ENCODE measurements at places on chromosomes 1 and 21.

DNA sequence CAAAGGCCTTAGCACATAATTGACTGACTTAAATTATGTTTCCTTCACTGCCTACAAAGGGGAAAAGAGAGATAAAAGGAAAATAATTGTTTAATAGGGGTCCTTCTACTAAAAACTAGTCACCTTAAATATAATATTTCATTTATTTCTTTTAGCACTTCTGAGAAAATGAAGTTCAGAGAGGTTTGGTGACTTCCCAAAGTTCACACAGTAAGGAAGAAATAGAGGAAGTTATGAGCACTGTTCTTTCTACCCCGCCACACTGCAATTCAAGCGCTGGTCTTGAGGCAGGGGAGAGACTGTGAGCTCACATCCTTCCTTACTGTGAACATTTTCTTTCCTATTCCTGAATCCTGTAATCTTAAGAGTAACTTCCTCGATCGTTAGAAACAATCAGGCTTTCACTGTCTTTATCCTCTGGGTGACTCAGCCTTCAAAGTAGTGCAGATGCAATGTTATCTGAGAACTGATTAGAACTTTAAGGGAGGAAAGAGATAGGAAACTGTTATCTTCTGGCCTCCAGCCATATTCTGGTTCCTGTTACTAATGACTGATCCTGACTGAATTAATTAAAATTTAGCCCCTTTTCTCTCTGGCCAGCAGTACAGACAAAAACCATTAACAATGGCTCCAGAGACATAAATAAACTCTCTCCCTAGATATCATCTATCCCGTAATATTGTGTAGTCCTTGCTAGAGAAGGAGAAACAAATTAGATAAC is 6.8 kb downstream of the RGS5 start:
- no peaks in the 10 kb centered on the region for H3K4me1 ChIP-seq
- no peak for DNase-seq
- H3K4me3 ChIP-seq = no peak overlapping the region
- H3K27me3 ChIP-seq = no peaks in the 10 kb centered on the region
- H3K27ac ChIP-seq = no peak overlapping the region
- no peaks in the 10 kb centered on the region for H3K36me3 ChIP-seq

DNA sequence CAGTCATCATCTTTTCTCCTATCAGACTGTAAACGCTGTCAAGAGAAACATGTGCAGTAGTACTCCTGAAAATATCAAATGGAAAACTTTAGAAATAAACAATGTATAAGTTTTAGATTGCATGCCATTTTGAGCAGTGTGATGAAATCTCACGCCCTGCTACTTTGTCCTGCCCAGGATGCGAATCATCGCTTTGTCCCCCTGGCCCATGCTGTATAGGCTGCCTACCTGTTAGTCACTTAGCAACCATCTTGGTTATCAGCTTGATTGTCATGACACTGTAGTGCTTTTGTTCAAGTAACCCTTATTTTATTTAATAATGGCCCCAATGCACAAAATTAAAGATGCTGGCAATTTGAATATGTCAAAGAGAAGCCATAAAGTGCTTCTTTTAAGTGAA is 363.0 kb downstream of the ZP4 start:
- no peak overlapping the region for H3K4me3 ChIP-seq
- no peaks in the 10 kb centered on the region for H3K36me3 ChIP-seq
- no peaks in the 10 kb centered on the region for H3K27me3 ChIP-seq

DNA sequence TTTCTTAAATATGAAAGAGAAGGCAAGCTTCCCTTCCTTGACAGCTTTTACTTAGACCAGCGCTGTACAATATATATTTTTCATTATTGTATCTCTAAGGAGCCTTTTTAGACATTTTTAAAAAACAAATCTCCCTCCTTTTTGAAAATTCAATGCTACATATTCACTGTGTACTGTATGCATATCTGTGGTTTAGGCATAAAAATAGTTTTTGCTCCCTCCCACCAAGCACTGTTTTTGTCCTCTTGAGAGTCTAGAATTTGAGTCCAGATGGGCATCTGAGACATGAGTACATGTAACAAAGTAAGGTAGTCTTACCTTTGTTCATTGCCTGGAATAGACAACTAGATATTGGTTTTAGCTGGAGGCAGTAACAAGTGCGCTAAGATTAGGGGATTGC is 488.5 kb upstream of the RUNX1 start:
- no peaks in the 10 kb centered on the region for H3K4me1 ChIP-seq
- no peak overlapping the region for H3K27ac ChIP-seq
- no peak for DNase-seq
- H3K27me3 ChIP-seq = no peaks in the 10 kb centered on the region

- H3K36me3 ChIP-seq = no peaks in the 10 kb centered on the region
- no peak for DNase-seq
- no peaks in the 10 kb centered on the region for H3K27me3 ChIP-seq
- H3K4me1 ChIP-seq = no peaks in the 10 kb centered on the region
- no peak overlapping the region for H3K4me3 ChIP-seq
These were observed 23.1 kb upstream of the ERI3 start for GRCh38 chr1:44377925-44378784.

DNA sequence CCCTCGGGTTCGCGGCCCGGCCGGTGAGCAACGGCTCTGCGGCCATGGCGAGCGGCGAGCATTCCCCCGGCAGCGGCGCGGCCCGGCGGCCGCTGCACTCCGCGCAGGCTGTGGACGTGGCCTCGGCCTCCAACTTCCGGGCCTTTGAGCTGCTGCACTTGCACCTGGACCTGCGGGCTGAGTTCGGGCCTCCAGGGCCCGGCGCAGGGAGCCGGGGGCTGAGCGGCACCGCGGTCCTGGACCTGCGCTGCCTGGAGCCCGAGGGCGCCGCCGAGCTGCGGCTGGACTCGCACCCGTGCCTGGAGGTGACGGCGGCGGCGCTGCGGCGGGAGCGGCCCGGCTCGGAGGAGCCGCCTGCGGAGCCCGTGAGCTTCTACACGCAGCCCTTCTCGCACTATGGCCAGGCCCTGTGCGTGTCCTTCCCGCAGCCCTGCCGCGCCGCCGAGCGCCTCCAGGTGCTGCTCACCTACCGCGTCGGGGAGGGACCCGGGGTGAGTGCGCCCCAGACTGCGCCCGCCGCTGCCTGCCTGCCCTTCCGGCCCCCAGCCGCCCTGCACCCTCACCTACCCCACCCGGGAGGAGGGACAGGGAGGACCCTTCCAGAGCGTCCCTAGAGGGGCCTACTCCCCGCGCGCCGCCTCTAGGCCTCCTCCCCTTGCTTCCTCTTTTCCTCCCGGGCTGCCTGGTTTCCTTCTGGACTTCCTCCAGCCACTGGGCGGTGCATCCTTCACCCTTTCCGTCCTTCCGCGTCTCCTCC is at the start of gene RNPEP:
TSS of gene RNPEP (plus strand) at position 26 of the 757 bp plus-strand sequence. CDS start at position 45, 19 bp downstream.
- no peaks in the 10 kb centered on the region for H3K36me3 ChIP-seq
- peak within 1 kb of the TSS; percentile 93 for H3K27ac ChIP-seq
- no peaks in the 10 kb centered on the region for H3K27me3 ChIP-seq
- no peak for DNase-seq

DNA sequence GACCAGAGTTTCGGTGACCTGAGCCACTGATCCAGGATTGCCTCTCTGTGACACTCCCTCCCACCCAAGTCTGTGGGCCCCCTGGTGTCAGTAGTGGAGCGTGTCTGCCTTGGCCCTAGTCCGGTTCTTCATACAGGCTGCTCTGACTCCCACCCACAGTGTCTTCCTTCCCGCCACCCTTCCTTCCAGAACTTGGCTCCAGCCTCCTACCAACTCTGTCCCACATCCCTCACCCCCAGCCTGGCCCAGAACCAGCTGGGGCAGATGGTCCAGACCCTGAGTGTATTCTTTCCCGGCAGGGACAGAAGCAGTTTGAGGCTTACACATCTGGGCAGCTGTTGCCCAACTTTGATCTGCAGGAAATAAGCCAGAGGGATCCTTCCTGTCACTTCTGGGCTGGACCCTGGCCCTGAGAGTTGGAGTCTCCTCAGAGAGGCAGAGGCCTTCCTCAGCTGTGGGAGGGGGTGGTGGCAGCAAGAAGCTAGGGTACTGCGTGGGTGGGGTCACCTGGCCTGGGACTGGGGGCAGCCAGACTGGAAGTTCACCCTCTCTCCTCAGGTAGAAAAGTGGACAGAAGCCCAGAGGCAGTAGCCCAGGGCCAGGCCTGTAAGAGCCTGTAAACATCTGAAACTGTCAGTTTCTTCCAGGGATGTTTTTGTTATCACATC is 43.1 kb upstream of the EPS8L3 start:
- H3K27ac ChIP-seq = peak overlapping the region; percentile 10
- no peaks in the 10 kb centered on the region for H3K27me3 ChIP-seq
- no peak overlapping the region for H3K4me3 ChIP-seq
- H3K4me1 ChIP-seq = peaks cover 16% of the 10 kb centered on the region

- H3K4me1 ChIP-seq = no peaks in the 10 kb centered on the region
- DNase-seq = no peak
- H3K36me3 ChIP-seq = no peaks in the 10 kb centered on the region
- no peak overlapping the region for H3K27ac ChIP-seq
These were observed 161.6 kb upstream of the RAB4A start for GRCh38 chr1:229109320-229109761.

DNA sequence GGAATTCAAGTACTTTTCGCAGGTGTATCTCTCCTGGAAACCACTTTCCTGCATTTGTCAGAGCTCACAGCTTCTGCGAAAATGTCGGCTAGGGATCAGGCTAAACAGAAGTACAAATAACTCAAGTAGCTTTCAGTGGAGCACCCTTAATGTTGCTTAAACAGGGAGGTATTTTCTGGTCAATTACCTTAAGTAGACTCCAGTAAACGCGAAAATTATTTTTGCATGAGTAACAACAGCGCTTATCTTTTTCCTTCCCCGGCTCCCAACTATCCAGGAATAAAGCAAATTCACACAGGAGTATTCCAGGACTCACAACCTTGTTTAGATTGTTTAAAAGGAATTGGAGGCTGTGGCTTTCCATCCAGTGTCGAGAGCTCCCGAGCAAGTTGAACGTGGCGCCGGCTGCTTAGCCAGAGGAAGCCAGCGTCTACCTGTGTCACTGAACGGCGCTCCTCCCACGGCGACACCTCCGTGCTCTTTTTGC is 7.3 kb upstream of the SIM2 start:
- H3K27me3 ChIP-seq = peaks cover 50% of the 10 kb centered on the region
- no peak for DNase-seq
- peaks cover 15% of the 10 kb centered on the region for H3K4me1 ChIP-seq

GRCh38 chr1:184739796-184740195 is 14.9 kb downstream of the EDEM3 start:
- no peak overlapping the region for H3K27ac ChIP-seq
- no peak for DNase-seq
- H3K27me3 ChIP-seq = no peaks in the 10 kb centered on the region
- H3K4me3 ChIP-seq = no peak overlapping the region
- H3K4me1 ChIP-seq = no peaks in the 10 kb centered on the region
- no peaks in the 10 kb centered on the region for H3K36me3 ChIP-seq

DNA sequence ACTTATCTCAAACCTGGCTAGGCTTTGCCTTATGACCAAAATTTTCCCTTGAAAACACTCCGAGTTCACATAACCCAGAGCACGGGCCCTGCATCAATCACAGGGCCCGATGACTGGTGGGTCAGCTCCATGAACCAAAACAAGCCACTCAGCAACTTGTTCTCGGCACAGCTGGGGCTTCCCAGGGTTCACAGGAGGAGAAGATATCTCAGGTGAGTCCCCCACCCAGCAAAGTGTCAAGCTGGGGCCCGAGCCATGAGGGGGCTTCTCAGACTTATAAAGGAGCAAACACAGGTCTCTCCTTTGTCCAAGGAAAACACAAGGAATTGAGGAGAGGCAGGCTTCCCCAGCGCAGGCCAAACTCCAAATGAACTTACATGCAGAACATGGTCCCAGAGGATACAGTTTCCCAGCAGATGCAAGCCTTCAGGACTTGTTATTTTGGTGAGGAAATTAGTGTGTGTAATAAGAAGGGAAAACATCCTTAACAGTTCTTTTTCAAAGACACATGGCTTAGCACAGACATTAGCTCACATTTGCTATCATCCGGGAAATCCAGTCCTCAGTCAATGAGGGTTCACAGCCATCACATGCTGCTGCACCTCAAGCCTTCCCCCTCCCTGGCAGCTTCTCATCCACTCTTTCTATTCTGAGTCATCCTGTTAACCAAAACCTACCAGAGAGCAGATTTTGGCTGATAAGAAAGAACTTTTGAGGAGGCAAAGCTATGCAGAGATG is 98.1 kb upstream of the NFIA start:
- no peaks in the 10 kb centered on the region for H3K27me3 ChIP-seq
- DNase-seq = no peak
- H3K36me3 ChIP-seq = no peaks in the 10 kb centered on the region
- no peak overlapping the region for H3K27ac ChIP-seq

- no peaks in the 10 kb centered on the region for H3K27me3 ChIP-seq
- H3K27ac ChIP-seq = no peak overlapping the region
- no peaks in the 10 kb centered on the region for H3K36me3 ChIP-seq
- H3K4me1 ChIP-seq = no peaks in the 10 kb centered on the region
- DNase-seq = no peak
- no peak overlapping the region for H3K4me3 ChIP-seq
These were observed 51.9 kb downstream of the DHX9 start for GRCh38 chr1:182890927-182891610.

DNA sequence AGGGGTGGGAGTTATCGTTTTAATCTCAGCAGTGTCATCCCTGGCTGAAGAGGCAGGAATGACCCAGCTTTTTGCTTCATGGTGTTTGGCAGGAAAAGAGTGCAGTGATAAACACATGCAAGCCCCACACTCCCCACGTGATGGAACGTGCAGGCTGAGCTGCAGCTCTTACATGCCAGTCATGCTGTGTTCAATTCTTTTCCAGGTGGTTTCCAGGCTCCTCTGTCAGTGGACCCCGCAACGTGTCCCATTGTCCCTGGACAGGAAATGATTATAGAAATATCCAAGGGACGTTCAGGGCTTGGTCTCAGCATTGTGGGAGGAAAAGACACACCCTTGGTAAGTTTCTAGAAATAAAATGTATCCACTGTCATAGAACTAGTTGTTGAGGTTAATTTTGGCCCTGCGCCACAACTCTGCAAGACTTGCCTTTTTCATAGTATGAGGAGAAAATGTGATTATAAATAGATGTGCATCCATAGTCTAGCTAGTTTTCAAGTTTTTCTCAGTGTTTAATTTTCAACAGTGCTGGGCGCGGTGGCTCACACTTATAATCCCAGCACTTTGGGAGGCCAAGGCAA is 110.2 kb upstream of the L1TD1 start:
- no peak for DNase-seq
- no peaks in the 10 kb centered on the region for H3K4me1 ChIP-seq
- no peak overlapping the region for H3K4me3 ChIP-seq
- H3K36me3 ChIP-seq = no peaks in the 10 kb centered on the region

DNA sequence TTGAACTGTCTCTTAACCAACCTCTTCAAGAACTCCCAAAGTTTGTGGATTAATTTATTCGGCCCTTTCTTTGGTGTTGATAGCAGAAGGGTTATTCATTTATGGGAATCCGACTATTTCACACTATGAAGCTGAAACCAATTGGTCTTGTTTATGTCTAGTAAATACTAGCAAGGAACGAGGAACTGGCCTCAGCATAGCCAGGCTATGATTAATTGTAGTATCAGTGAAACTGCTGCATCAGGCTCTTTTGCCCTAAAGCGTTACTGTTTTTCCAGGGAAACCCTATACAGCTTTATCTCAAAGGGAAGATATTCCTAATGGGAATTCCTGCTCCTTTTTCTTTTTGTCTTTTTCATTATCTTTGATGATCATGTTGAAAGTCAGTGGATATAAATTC is 35.1 kb downstream of the CLEC20A start:
- H3K27ac ChIP-seq = no peak overlapping the region
- no peak for DNase-seq

Measured in Peyer's patch (tissue), 4 donors.